ENCODE measurements at places on chromosomes 1 and 21.

- DNase-seq: no peak
These were observed 23.9 kb downstream of the CACHD1 start for GRCh38 chr1:64493831-64494230.

- DNase-seq: no peak
These were observed 9.2 kb downstream of the CLDN8 start for GRCh38 chr21:30206551-30207251.

GRCh38 chr1:213552045-213552444 is 435.7 kb upstream of the PROX1 start:
- no peak for DNase-seq

DNA sequence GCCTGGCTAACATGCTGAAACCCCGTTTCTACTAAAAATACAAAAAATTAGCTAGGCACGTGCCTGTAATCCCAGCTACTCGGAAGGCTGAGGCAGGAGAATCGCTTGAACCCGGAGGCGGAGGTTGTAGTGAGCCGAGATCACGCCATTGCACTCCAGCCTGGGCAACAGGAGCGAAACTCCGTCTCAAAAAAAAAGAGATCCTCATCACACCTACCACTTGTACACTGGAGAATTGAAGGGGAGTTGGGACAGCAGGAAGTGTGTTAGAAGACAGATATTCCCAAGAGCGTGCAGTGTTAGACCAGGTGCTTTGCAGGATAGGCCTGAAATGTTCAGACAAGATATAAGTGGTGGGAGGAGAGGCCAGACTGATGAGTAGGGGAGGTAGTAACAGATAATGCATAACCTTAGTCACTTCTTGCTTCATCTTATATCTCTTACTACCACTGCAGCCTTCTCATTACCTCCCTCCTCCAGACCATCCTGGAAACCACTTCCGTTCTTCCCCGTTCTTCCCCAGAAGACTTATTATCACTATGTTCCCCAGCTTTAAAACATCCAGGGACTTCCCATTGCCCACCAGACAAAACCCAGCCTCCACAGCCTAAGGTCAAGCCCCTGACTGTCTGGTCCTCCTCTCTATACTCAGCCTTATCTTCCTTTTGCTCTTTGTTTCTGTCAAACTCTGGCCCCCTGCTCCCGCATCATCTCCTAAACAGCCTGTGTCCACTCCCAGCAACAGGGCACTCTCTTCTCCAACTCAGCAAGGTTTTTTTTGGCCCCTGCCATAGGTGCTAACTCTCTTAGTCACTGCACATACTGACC is 21.3 kb downstream of the FAM20B start:
- DNase-seq: no peak

DNA sequence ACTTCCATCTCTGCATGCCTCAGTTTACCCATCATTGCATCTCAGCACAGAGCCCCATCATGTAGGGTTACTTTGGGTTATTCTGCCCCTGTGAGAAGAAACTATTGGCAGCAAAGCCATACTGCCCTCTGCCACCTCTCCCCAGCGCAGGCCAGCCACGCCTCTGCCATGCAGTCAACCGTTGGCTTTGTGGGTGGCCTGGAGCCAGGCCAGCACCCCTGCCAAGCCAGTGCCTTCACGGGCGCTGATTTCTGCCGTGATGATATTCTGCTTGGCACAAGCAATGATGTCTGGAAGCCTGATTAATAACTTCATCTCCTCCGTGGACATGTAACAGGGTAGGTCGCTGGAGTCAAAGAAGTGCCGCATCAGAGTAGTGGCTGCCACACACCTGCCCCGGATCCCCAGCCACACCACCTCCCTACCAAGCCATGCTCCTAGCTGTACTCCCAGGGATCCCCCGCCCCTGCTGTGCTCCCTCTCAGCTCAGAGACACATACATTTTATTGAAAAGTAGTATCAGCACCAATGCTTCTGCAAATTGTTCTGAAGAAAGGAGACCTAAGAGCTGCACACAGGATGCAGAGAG is 15.0 kb upstream of the CEP85 start:
- no peak for DNase-seq

DNA sequence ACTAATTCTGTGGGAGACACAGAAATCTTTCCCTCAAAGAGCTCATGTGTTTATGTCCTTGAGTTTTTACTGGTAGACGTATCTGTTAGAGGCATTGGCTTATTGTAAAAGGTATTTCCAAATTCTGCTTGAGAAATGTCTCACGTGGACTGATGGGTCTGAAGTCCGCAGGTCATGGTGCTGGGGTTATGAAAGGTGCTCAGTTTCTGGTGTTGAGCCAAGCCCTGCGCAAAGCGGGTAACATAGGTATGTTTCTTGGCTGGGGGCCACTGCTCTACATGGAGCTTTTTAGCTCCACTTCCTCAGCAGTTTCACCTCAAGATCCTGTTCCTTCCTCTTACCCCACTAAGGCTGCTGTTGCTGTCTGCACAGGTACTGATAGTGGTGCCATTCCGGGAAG is 10.8 kb downstream of the UTP25 start:
- DNase-seq: no peak

DNA sequence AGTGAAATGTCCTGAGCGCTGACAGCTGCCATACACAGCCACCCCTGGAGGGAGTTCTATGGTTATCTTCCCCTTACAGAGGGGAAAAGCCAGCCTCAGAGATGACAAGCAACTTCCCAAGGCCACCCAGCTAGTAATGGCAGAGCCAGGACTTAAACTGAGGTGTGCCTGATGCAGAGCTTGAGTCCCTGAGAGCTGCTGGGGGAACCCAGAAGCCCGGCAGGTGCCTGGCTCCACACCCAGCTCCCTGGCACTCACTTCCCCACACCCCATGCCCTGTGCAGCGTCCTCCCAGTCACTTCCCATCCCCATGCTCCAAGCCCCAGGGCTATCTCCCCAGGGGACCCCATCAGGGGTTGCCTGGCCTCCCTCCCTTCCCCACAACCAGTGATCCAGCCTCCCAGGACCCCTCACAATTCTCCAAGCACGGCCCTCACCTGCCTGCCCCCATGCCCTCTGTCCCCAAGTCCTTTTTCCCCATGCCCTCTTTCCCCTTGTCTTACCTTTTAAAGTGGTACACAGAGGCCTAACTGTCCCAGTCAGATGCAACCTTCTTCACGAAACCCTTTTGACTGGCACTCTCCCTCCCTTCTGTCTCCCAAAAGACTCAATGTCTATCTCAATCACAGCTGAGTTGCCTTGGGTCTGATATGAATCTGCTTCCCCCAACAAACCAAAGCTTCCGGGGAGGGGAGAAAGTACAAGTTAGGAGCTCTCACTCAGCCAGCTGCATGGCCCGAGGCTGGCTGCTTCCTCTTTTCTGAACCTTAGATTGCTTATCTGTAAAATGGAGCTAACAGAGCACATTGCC is 39.8 kb upstream of the LRP8 start:
- DNase-seq: peak; percentile 42

DNA sequence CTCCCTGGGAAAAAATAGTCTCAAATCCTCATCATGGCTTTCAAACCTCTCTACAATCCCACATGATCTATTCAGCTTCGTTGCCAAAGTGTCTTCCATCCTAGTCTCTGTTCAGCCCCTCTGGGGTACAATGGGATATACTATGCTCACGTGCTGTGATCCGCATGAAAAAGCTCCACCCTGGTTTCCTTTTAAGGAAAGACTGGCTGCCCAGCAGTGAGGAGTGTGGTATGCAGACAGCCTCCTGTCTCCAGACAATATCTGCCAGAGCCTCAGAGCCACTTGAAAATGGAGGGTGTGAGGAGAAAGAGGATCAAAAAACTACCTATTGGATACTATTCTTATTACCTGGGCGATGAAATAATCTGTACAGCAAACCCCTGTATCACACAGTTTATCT is 194.5 kb downstream of the LHX8 start:
- DNase-seq: no peak

- no peak for DNase-seq
These were observed 16.7 kb upstream of the SERBP1 start for GRCh38 chr1:67446893-67447292.
